ENCODE measurements at places on chromosomes 6 and 20. TPM values are rescaled to one million over a fixed set of nuclear protein-coding genes. Genes with fewer than 3 reads are reported as not detected.

Gene DLL1
- total RNA-seq = not detected

Gene PI16
- total RNA-seq = 0.30 TPM

Gene ESF1
- total RNA-seq = 13.5 TPM

Gene MATN4
- total RNA-seq = not detected

Gene LST1
- total RNA-seq = 4.2 TPM

Gene PPP1R3D
- total RNA-seq = 5.1 TPM

Gene SIRT5
- total RNA-seq = 23.6 TPM

Gene ENPP3
- total RNA-seq = 1.3 TPM

Gene OR14J1
- total RNA-seq = not detected

Gene CGAS
- 0.42 TPM for total RNA-seq

Gene TRIM40
- not detected for total RNA-seq
